Endothelial cell of umbilical vein (primary cell): ENCODE measurements at places on chromosomes 7 and 10. TPM values are rescaled to one million over a fixed set of nuclear protein-coding genes. Genes with fewer than 3 reads are reported as not detected.

GRCh38 chr10:27108165-27108564 lies 7.9 kb upstream of the ANKRD26 start:
- H3K36me3 ChIP-seq, result peaks cover 9% of the 10 kb centered on the region
- H3K4me3 ChIP-seq, result no peak overlapping the region
- H3K27ac ChIP-seq, result no peak overlapping the region
- H3K4me1 ChIP-seq, result no peaks in the 10 kb centered on the region
- no peaks in the 10 kb centered on the region for H3K27me3 ChIP-seq

FAM200A gene
- polyA plus RNA-seq, result 1.7 and 2.1 TPM in 2 replicates

- peaks cover 21% of the 10 kb centered on the region for H3K4me1 ChIP-seq
- H3K27ac ChIP-seq, result peak overlapping the region; percentile 76
Measured at GRCh38 chr7:125136755-125137532, 207.3 kb upstream of the POT1 start.

PAPSS2 gene
- polyA plus RNA-seq, result 20.2 and 27.9 TPM in 2 replicates

CAMK1D gene
- 0.37 and 0.48 TPM in 2 replicates for polyA plus RNA-seq

OR2A12 gene
- not detected in 2 replicates for polyA plus RNA-seq

- peaks cover 74% of the 10 kb centered on the region for H3K4me1 ChIP-seq
- H3K27me3 ChIP-seq, result no peaks in the 10 kb centered on the region
Measured at GRCh38 chr7:605661-606450, 86.2 kb upstream of the PDGFA start.

DNA sequence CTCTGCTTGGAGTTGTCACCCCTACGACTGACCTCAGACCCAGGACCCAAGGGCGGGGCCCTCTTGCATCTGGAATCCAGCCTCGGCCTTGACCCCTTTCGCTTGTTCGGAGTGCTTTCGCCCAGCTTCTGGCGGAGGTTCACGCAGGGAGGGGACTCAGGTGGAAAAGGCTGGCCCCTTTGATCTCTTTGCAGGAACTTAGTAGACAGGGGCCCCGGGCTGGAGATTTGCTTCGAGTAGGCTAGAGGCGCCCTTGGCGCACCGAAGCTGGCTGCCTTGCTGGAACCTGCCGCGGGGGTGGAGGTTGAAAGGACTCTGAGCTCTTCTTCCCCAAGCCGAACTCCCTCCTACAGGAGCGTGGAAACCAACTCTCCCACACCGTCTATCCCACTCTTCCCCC lies 255.1 kb downstream of the OTUD1 start:
- no peak overlapping the region for H3K4me3 ChIP-seq
- peaks cover 4% of the 10 kb centered on the region for H3K27me3 ChIP-seq
- H3K36me3 ChIP-seq, result no peaks in the 10 kb centered on the region

TRIM73 gene
- polyA plus RNA-seq, result 0.89 and 1.6 TPM in 2 replicates

GRCh38 chr10:47312663-47312995 lies 9.6 kb upstream of the GDF2 start:
- H3K4me3 ChIP-seq, result no peak overlapping the region
- no peaks in the 10 kb centered on the region for H3K36me3 ChIP-seq
- no peaks in the 10 kb centered on the region for H3K4me1 ChIP-seq
- H3K27ac ChIP-seq, result no peak overlapping the region
- no peak for DNase-seq

DNA sequence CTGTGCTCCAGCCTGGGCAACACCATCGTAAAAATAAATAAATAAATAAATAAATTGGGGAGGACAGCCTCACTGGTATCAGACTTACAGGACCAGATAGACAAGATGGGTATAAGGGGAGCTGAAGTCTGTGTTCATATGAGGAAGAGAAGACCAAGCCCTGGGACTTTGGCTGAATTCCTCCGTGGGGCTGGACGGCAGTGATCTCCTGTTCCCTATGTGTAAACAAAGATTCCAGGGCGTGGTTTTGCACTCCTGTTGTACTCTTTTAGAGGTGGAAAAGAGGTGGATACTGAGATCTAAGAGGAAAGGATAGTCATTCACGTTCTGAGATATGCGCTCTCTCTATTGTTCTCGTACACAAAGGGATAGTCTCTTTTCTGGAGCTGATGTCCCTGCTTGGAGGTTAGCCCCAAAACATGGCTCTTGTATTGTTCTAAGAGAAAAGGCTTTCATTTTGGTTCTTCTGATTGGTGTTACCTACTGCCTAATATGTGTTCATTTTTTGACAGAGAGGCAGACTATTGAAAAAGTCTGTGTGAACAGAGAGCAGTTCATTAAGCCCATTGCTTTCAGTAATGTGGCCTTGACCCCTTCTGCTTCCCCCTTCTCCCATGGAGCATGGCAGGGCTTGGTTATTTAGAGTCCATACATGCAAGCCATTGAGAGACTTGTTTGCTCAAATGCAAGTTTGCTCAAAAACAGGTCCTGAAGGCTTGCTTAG lies 12.3 kb downstream of the KCTD7 start:
- peaks cover 26% of the 10 kb centered on the region for H3K36me3 ChIP-seq
- no peaks in the 10 kb centered on the region for H3K4me1 ChIP-seq
- H3K27ac ChIP-seq, result no peak overlapping the region
- DNase-seq, result no peak
- no peak overlapping the region for H3K4me3 ChIP-seq

DNA sequence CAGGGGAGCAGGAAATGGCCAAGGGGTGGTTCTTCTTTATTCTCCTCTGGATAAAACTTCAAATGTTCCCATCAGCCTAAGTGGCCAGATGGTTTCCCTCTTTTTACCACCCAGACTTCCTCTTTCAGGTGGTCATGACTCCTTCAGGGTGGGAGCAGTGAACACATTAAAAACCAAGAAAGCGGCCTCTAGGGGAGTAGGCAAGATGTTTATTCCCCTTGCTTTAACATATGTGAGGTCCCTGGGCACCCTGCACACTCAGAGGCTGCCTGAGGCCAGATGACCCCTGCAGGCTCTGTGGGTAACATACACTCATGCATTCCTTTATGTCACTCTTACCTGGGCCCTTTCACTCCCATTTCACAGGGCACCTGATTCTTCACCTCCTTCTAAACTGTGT lies 357.4 kb downstream of the ABCA13 start:
- no peaks in the 10 kb centered on the region for H3K36me3 ChIP-seq
- no peak overlapping the region for H3K4me3 ChIP-seq
- H3K4me1 ChIP-seq, result no peaks in the 10 kb centered on the region
- H3K27me3 ChIP-seq, result no peaks in the 10 kb centered on the region
- H3K27ac ChIP-seq, result no peak overlapping the region
- no peak for DNase-seq

CALML5 gene
- polyA plus RNA-seq, result not detected in 2 replicates
